SIG-M5 (cell line): ENCODE measurements at places on chromosomes 5 and 9.

- no peak for DNase-seq
Observed at GRCh38 chr5:179668391-179668790, 12.4 kb downstream of the CBY3 start.

DNA sequence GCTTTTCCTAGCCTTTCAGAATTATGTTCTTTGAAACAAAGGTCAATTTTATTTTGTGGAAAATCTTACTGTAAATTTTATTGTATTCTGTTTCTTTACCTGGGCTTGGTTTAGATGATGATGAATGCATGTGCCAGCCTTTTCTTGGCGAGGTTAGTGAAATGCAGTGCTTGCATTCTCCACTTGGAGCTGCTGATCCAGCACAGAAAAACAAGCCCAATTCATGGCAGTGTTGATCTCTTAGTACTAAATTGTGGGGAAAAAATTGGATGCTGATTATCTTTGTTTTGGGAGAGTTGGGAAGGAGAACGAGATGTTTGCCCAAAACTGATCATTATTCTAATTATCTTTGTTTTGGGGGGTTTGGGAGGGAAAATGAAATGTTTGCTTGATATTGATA is 3.7 kb downstream of the HABP4 start:
- no peak for DNase-seq

GRCh38 chr5:138660051-138660572 is 84.9 kb upstream of the HSPA9 start:
- no peak for DNase-seq

- DNase-seq: no peak
Observed at GRCh38 chr9:14173713-14174112, 140.2 kb downstream of the NFIB start.
